ENCODE measurements at places on chromosomes 1 and 21. TPM values are rescaled to one million over a fixed set of nuclear protein-coding genes. Genes with fewer than 3 reads are reported as not detected.
A peak's percentile ranks its signal among the peaks of the same experiment; 100 is the strongest.

- H3K27me3 ChIP-seq, result peaks cover 3% of the 10 kb centered on the region
- no peak overlapping the region for H3K4me3 ChIP-seq
- no peaks in the 10 kb centered on the region for H3K36me3 ChIP-seq
- H3K4me1 ChIP-seq, result no peaks in the 10 kb centered on the region
- DNase-seq, result no peak
These were observed 37.2 kb upstream of the TSPEAR start for GRCh38 chr21:44748621-44749020.

GRCh38 chr21:41418393-41418792 is 7.6 kb upstream of the MX1 start:
- DNase-seq, result no peak
- no peaks in the 10 kb centered on the region for H3K4me1 ChIP-seq
- H3K27ac ChIP-seq, result no peak overlapping the region
- H3K27me3 ChIP-seq, result no peaks in the 10 kb centered on the region
- H3K4me3 ChIP-seq, result no peak overlapping the region

DNA sequence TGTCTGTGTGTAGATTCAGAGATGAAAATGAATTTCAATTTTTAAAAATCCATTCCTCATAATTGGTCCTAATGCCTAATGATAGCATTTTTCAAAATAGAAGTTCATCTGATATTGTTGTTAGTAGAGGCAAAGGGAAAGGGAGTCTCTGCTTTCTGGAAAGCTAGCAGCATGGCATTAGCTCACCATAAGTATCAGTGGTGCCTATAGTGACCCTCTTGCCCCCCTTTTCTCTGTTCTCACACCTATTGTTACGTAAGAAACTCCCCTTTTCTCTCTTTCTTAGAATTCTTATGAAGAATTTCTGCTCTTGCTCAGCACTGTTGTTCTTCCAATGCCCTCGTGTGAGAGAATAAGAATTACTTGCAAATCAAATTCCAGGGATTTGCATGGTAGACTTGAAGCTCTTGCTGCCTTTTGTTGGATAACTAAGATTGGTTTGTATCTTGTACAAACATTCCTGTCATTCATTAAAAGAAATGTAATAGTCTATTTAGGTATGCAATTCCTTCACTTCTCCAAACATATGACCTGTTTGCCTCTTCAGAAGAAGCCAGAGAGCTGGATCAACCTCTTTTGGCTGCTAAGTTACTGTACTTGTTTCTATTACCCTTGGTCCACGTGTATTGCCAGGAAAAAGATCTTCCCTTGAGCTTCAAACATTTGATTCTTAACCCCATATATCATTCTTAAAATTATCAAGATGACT is 69.2 kb upstream of the MAGI3 start:
- H3K27me3 ChIP-seq, result no peaks in the 10 kb centered on the region
- DNase-seq, result no peak
- H3K4me3 ChIP-seq, result no peak overlapping the region
- H3K27ac ChIP-seq, result peak overlapping the region; percentile 3
- H3K36me3 ChIP-seq, result no peaks in the 10 kb centered on the region
- H3K4me1 ChIP-seq, result no peaks in the 10 kb centered on the region

DNA sequence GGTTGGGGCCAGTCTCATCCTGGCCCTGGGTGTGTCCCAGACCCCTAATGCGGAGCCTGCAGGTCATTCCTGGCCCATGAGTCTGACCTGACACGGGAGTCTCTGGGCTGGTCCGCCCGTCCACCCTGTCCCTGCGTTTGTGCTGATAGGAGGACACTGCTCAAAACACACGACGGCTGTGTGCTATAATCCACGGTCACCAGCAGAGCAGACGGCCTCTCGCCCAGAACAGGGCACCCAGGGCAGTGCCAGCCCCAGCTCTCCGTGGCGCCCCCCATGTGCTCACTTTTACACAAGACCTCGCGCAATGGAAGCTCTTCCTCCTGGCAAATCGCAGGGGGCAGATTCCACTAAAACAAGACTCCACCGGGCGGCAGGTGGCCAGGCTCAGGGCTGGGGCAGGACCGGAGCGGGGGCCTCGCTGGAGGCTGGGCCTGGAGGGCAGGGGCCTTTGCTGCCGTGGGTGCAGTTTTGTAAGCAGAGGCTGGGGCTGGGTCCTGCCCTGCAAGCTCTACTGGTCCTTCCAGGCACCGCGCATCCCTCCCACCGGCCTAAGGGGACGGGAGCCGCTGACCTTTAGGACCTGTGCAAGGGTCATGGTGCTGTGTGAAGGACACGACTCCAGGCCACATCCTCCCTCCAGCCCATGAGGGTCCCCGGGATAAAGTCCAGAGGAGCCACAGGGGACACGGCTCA is 10.6 kb upstream of the SLC19A1 start:
- peaks cover 25% of the 10 kb centered on the region for H3K4me1 ChIP-seq
- H3K27ac ChIP-seq, result no peak overlapping the region
- H3K27me3 ChIP-seq, result no peaks in the 10 kb centered on the region
- H3K4me3 ChIP-seq, result no peak overlapping the region
- H3K36me3 ChIP-seq, result no peaks in the 10 kb centered on the region

DNA sequence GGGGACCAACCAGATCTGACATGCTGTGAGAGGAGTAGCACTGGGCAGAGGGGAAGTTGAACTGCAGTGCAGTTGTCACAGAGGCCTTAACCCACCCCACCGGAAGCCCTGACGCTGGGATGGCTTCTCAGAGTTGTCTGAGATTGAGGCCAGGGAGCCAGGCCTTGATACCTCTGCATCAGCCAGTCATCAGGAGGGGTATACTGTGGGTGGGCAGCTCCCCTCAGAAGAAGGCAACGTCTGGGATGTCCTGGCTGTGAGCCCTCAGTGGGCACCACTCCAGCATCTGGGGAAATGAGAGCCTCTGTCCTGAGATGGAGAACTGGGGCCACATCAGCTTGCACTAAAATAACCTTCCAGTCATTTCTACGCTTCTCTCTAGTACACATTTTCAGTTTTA is 47.9 kb upstream of the BCAR3 start:
- H3K4me1 ChIP-seq, result no peaks in the 10 kb centered on the region
- no peaks in the 10 kb centered on the region for H3K27me3 ChIP-seq
- DNase-seq, result no peak
- H3K4me3 ChIP-seq, result no peak overlapping the region
- H3K27ac ChIP-seq, result no peak overlapping the region

- no peaks in the 10 kb centered on the region for H3K27me3 ChIP-seq
- no peaks in the 10 kb centered on the region for H3K36me3 ChIP-seq
- DNase-seq, result no peak
- H3K27ac ChIP-seq, result no peak overlapping the region
- H3K4me1 ChIP-seq, result no peaks in the 10 kb centered on the region
These were observed 22.7 kb upstream of the OR6N2 start for GRCh38 chr1:158803678-158804077.

GRCh38 chr1:50105433-50105832 is 3.3 kb upstream of the ELAVL4 start:
- H3K27ac ChIP-seq, result no peak overlapping the region
- H3K36me3 ChIP-seq, result no peaks in the 10 kb centered on the region
- H3K4me3 ChIP-seq, result no peak overlapping the region
- no peaks in the 10 kb centered on the region for H3K27me3 ChIP-seq
- no peaks in the 10 kb centered on the region for H3K4me1 ChIP-seq
- DNase-seq, result no peak

DNA sequence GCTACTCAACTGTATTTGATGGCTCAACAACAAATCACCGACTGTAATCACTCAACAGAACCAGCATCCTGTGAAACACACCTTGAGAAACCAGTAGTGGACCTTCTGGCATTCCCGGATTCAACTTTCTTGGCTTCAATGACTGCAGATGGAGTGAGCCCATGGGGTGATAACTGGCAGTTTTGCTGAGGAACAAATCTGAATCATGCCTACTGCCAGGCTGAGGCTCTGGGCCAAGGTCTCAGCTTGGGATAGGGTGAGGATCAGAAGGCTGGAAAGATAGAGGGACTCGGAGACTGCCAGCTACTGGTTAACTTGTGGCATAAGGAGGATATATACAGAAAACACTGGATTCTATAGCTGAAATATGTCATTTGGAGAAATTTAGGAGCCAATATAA is 63.5 kb upstream of the DIRAS3 start:
- H3K36me3 ChIP-seq, result no peaks in the 10 kb centered on the region
- H3K27ac ChIP-seq, result no peak overlapping the region
- DNase-seq, result no peak
- H3K27me3 ChIP-seq, result no peaks in the 10 kb centered on the region
- no peaks in the 10 kb centered on the region for H3K4me1 ChIP-seq

DNA sequence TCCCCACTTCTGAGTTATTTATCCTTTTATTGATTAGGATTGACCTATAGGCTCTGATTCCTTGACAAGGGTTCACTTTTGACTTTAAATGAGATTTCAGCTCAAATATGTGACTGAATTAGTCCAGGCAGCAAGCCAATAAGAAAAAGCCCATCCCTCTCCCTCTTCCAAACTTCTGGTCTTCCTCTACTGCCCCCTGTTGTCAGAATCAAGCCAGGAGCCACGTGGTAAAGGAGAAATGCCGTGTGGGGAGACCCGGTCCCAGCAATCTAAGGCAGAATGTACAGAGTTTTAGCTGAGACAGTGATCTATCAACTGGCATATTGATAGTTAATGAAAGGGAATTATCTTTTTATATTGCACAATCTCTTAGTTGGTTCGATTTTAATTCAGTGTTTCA is 5.2 kb downstream of the ADAMTS5 start:
- H3K27me3 ChIP-seq, result no peaks in the 10 kb centered on the region
- no peaks in the 10 kb centered on the region for H3K4me1 ChIP-seq
- H3K36me3 ChIP-seq, result no peaks in the 10 kb centered on the region
- no peak overlapping the region for H3K4me3 ChIP-seq
- DNase-seq, result no peak

DNA sequence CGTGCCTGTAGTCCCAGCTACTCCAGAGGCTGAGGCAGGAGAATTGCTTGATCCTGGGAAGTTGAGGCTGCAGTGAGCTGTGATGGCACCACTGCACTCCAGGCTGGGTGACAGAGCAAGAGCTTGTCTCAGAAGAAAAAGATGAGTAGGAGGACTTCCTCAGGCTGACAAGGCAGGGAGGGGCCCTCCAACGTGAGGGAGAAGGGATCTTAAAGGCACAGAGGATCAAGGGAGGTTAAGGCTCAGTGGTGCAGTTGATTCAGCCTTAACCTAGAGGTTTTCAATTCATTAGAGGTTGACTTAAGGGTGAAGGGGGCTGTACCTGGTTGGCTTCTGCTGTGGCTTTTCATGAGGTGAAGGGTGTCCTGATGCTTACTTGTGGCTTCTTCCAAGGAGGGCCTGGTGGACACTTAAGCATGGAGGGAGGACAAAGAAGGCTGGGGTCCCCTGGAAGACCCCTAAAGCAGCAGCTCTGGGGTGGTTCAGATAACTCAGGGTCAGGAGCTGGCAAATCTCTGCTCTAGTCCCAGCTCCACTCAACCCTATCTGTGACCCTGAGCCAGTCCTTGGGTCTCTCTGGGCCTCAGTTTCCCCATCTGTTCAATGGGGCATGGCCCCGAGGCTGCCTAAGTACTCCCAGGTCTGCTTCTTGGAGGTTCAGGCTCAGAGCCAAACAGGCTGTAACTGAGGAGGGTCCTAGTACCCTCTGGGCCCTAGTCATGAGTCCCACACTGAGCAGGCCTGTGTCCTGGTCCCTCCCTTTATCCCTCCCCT is 6.3 kb downstream of the EXTL1 start:
- DNase-seq, result no peak
- H3K27ac ChIP-seq, result no peak overlapping the region
- no peaks in the 10 kb centered on the region for H3K4me1 ChIP-seq
- no peak overlapping the region for H3K4me3 ChIP-seq
- H3K27me3 ChIP-seq, result no peaks in the 10 kb centered on the region
- H3K36me3 ChIP-seq, result no peaks in the 10 kb centered on the region

DNA sequence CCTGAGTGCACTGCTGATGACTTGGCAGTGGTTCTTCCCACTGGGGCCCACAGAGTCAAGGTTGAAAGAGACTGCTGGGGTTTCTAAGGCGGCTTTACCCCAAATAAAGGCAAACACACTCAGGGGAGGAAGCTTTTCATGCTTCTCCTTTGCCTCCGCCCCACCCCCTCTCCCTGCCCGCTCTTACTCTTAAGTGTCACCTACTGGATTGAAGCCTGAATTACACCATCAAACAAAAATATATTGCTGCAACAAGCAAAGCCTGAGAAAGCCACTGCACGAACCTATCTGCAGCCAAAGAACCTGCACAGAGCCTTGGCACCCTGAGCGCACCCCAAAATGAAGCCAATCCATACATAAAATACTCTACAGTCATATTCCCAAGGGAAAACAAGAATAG is 63.1 kb downstream of the PTGFR start:
- H3K4me3 ChIP-seq, result no peak overlapping the region
- H3K27ac ChIP-seq, result no peak overlapping the region
- H3K36me3 ChIP-seq, result no peaks in the 10 kb centered on the region
- no peak for DNase-seq
- no peaks in the 10 kb centered on the region for H3K4me1 ChIP-seq
- no peaks in the 10 kb centered on the region for H3K27me3 ChIP-seq

- no peak overlapping the region for H3K4me3 ChIP-seq
- no peaks in the 10 kb centered on the region for H3K4me1 ChIP-seq
- H3K27ac ChIP-seq, result no peak overlapping the region
- H3K36me3 ChIP-seq, result no peaks in the 10 kb centered on the region
- H3K27me3 ChIP-seq, result no peaks in the 10 kb centered on the region
- no peak for DNase-seq
These were observed 9.9 kb downstream of the CELF3 start for GRCh38 chr1:151706464-151707415.

GRCh38 chr1:21298981-21299391 is 8.7 kb upstream of the ECE1 start:
- no peaks in the 10 kb centered on the region for H3K36me3 ChIP-seq
- H3K27ac ChIP-seq, result peak overlapping the region; percentile 44
- peaks cover 14% of the 10 kb centered on the region for H3K4me1 ChIP-seq
- no peak overlapping the region for H3K4me3 ChIP-seq
- H3K27me3 ChIP-seq, result no peaks in the 10 kb centered on the region
- no peak for DNase-seq

- H3K4me3 ChIP-seq, result no peak overlapping the region
- no peaks in the 10 kb centered on the region for H3K4me1 ChIP-seq
- peak overlapping the region; percentile 80 for H3K27ac ChIP-seq
- no peaks in the 10 kb centered on the region for H3K36me3 ChIP-seq
These were observed 107.6 kb upstream of the IPO9 start for GRCh38 chr1:201721082-201722049.

DNA sequence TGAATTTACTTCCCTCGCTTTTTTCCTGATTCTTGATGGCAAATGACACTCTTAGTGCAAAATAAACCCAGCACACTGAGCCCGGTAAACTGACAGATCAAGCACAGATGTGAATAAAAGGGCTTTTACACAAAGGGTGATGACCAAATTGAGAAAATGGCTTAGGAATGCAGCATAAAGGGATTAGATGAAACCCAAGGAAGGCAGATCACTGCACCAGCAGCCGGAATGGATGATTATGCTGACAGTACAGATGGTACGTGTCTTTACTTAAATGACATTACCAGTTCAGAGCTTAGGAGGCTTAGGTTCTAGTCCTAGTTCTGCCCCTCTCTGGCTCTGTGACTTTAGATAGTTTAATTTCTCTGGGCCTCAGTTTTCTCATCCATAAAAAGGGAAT is 12.0 kb downstream of the PKP1 start:
- H3K4me1 ChIP-seq, result peaks cover 7% of the 10 kb centered on the region
- no peaks in the 10 kb centered on the region for H3K27me3 ChIP-seq
- no peaks in the 10 kb centered on the region for H3K36me3 ChIP-seq
- H3K27ac ChIP-seq, result no peak overlapping the region
- H3K4me3 ChIP-seq, result no peak overlapping the region

GRCh38 chr1:7086106-7086505 is 300.9 kb downstream of the CAMTA1 start:
- no peaks in the 10 kb centered on the region for H3K4me1 ChIP-seq
- no peak for DNase-seq
- no peak overlapping the region for H3K4me3 ChIP-seq

Gene FCGR3A
- total RNA-seq, result 2.8 TPM

Gene C1orf94
- total RNA-seq, result not detected

Gene TAS1R1
- not detected for total RNA-seq

Gene CFHR1
- total RNA-seq, result not detected

Gene LRRC38
- total RNA-seq, result not detected

Gene OSBPL9
- total RNA-seq, result 54.1 TPM

Gene CHRNB2
- total RNA-seq, result 0.47 TPM

Gene FTCD
- 1.0 TPM for total RNA-seq

Gene RGS8
- total RNA-seq, result not detected

Gene LCE3D
- not detected for total RNA-seq

Data from Peyer's patch (tissue), 4 donors.